Stimulated activated CD4-positive, alpha-beta T cell treated with anti-CD3 and anti-CD28 coated beads, TNF-alpha, amount 100 ng/mL, for 1 hour (primary cell): ENCODE measurements at places on chromosomes 3 and 15.
A peak's percentile ranks its signal among the peaks of the same experiment; 100 is the strongest.

DNA sequence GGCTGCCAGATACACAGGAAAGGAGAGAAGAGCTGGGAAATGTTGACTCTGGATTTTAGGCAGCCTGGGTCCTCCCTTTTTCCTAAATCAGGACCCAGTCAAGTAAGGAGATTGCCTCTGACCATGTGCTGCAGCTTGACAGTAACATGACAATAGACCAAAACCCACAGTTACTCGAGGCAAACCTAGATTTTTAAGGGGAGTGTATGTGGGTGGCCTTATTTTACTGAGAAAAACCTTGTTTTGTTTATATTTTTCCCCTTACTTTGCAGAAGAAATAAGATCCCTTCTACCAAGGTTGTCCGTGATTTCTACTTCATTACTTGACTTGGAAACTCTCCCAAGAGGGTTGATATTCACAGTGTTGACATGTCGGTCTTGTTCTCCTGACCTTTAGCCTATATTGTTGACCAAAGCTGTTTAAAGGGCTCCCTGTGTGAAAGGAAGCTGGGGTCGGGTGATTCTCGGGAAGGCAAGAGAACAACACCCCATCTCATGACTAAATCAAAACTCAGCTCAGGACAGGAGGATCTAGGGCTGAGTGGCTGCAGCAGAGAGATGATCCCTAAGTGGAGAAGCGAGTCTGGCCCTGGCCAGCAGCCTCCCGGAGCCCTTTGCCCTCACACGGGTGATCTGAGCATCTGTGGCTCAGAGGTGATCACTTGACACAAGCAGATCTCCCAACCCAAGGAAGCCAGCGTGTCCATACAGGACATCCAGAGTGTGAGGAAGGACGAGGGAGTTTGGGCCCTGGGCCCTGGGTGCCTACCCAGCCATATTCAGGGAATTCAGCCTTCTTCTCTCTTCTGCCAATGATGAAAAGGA lies 31.0 kb upstream of the SLCO2A1 start:
- DNase-seq: no peak

DNA sequence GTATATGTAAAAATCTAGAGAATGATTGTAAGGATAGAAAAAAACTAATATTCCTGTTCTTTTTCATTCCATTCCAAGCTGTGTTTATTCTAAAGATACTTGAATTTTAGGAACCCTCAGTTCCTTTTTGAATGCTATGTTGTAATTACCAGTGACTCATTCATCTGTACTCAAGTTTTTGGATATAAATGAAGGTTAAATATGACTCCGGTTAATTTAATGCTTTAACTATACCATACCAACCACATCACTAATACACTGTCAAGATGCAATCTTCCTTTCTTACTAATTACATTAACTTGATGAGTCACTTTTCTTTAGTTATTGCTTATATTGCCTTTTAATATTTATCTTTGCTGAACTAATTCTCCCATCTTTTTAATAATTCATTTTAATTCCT lies 68.8 kb upstream of the ZNF148 start:
- DNase-seq: no peak

DNA sequence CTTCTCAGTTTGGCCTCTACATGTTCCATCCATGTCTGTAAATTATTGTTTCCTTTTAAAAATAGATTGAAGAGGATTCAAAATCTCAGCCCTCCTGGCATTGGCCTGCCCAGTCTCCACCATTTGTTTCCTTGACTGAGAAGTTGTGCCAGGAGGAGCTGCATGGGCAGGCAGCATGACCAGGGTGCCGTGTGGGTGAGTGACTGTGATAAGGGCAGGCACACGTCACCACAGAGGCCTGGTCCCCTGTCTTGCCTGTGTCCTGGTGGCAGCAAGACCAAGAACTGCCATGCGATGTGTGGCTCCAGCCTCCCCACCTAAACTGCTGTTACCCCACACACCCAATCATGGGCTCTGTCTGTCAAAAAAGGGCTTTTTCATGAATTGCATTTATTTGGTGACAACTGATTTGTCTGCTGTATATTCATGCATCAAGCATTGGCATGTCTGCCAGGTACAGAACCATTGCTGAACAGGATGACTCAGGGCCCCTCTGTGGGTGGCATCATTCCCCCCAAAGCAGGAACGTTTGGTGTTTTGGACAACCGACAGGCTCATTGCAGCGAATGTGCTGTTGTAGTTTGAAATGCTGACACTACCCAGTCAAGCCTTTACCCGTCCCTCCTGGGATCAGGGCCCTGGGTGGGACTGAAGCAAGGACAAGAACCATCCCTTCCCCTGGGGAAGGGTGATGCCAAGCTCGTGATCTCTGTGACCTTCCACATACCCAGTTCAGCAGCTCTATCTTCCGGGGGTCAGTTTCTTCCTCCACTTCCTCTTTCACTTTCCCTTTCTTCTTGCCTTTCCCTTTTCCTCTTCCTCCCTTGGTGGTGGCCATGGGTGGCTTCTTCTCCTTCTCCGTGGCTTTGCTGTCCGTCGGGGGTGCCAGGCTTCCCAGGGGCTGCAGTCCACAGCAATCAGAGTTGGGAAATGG lies 51.6 kb downstream of the TRPM1 start:
- no peak for DNase-seq

DNA sequence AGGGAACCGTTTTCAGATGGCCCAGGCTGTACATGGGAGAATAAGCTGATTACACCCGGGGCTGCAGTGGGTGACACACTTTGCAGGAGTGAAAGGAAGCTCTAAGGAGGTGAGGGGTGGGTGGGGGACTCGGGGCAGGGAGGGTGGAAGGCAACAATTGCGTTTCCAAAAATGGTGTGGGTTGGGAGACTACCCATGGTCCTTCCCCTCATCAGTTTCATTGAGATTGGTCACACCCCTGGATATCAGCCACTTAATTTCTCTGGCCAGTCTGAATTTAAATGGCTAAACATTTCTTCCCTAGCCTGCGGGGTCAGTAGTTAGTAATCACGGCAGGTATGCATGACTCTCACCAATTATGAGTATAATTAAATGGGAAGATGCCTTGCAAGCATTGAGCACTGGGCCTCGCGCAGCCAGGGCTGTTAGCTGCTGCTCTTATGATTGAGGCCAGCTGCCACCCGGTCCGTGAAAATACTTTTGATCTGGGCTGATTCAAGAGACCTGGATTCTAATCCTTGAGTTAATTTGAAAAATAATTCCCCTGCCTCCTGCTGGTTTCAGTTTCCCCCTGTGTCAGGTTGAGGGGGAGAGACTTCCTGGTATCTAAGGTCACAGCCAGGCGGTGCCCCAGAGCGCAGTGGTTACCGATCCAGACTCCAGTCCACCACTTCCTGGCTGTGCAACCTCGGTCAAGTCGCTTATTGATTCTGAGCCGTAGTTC lies 23.3 kb downstream of the SLC6A6 start:
- DNase-seq: no peak

DNA sequence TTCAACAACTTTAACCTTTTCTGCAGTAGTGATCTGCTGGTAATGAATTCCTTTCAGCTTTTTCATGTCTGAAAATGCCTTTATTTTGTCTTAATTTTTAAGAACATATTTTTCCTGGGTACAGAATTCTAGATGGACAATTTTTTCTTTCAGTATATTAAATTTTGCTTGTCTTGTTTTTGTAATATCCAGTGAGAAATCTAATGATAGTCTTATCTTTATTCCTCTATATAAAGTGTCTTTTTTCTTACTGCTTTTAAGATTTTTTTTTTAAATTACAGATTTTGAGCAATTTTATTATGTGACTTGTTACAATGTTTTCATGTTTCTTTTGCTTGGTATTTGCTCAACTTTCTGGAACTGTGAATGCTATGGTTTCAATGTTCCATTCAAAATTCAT lies 38.1 kb downstream of the TCF12 start:
- no peak for DNase-seq

GRCh38 chr3:27993051-27993450 lies 248.4 kb upstream of the CMC1 start:
- no peak for DNase-seq

DNA sequence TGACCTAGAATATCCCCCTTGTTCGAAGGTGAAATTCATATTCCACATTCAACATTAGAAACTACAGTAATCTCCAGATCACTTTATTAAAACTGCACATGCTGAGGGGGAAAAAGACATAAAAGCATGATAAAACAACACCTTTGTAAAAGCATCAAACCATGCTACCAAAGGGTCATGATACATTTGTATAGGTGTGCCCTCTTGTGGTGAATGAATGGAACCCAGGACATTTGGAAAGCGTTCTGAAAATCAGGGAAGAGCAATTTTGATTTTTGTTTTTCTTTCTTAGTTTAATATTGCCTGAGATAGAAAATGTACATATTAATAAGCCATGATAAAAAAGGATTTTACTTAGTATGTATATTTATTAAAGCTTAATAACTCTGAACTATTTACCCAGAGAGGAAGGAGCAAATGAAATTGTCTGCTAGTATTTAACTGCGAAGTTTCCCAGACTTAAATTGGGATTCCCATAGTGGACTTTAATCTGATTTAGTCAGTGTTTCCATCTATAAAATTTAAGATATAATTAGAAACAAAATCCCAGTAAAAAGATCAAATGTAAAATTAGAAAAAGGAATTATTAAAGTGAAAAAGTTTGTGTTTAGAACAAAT lies 105.8 kb upstream of the ARL6 start:
- DNase-seq: no peak

GRCh38 chr15:68524753-68525584 lies 53.8 kb upstream of the CORO2B start:
- DNase-seq: no peak

DNA sequence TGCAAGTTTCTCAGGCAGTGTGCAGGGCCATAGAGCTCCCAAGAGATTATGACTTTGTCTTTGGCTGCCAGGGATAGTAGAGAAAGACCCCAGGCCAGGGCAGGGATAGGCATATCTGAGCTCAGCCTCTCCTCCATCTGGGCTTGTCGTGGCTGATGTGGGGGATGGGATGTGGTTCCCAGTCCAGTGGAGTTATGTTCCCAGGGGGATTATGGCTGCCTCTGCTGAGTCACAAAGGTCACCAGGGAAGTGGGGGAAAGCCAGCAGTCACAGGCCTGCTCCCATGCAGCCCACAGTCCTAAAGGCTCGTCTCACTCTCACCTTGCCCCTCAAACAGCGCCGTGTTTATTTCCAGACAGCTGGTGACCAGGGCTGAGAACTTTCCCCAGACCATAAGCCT lies 354.9 kb downstream of the SI start:
- DNase-seq: no peak

GRCh38 chr3:148084931-148085330 lies 612.8 kb upstream of the AGTR1 start:
- DNase-seq: no peak

DNA sequence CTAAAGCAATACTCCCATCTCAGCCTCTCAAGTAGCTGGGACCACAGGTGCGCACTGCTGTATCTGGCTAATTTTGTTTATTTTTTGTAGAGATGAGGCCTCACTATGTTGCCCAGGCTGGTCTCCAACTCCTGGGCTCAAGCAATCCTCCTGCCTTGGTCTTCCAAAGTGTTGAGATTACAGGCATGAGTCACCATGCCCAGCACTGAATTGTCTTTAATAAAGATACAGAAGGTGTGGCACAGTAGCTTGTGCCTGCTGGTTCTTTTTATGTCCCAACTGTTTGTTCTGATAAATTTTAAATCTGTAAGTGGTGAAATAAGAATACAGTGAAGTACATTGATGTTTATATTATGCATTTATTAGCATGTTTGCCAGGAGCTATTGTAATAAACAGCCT lies 20.6 kb upstream of the TRAK1 start:
- DNase-seq: no peak

DNA sequence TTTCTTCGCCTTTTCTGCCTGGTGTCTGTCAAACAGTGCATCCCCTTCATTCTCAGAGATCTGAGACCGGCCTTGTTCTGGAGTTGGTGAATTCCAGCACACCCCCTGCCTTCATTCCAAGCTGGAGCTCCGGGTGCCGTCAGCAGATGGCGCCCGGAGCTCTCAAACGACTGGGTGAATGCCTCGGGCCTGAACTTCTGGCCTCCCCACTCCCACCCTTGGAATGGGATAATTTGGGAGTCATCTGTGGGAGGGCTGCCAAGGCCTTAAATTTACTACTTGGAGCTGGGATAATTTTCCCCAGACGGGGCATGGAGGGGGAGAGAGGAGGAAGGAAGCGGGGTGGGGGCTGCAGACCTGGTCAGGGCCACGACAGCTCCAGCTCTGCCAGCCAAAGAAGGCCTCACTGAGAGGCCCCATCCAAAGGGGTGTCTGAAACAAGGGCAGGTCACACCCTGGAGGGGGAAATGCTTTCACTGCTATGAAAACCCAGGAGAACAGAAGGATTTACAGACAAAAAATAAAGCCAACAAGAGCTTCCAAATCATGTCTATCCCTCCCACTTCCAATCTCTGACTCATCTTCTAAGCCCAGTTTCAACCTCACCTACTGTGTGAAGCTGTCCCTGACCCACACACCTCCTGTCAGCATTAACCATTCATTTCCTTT lies 187.9 kb downstream of the OPA1 start:
- DNase-seq: no peak

DNA sequence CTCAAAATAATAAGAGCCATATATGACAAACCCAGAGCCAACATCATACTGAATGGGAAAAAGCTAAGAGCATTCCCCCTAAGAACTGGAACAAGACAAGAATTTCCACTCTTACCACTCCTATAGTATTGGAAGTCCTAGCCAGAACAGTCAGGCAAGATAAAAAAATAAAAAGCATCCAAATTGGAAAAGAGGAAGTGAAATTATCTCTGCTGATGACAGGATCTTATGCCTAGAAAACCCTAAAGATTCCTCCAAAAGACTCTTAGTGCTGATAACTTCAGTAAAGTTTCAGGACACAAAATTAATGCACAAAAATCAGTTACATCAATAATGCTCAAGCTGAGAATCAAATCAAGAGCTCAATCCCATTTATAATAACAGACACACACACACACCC lies 45.9 kb upstream of the SLC2A2 start:
- DNase-seq: no peak

DNA sequence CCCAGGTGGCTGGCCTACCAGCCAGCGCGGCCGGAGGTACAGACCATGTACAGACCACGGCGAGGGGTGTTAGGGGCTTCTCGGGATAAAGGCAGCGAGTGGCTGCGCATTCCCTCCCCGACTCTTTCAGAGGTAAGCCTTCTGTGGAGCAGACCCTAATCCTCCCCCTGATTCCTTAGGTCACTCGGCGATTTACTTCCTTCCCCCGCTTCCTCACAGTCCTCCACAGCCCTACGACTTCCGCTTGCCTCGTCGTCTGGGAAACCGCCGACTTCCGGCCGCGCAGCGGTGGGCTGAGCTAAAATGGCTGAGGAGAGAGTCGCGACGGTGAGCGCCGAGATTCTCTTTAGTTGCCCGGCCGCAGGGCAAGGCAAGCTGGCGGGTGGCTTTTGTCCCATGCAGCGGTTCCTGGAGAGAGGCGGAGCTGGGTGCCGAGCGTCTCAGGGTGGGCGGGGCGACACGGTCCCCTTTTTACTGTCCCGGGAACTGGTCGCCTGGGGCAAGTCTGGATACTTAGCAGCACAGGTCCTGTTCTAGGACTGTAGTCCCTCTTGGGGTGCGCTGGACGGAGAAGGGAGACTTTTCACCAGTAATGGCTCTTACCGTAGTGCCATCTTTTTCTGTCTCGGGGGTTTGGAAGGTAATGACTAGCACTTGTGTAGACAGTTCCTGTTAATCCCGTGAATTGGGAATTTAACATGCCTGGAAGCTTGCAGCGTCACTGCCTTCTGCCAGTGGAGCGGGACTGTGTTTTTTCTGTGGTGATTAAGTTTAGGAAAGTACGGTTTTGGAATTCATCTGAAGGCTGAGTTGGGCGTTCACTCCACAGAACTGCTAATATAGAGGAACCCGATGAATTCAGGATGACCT lies at the start of the genes BBS4 and HIGD2B:
Gene BBS4 (plus strand): TSS at position 283 of the 870 bp plus-strand sequence. CDS start 21 bp downstream, at position 304.
Gene HIGD2B (minus strand): TSS at position 258 of the 870 bp plus-strand sequence. CDS start 9,808 bp downstream, outside the sequence.
- DNase-seq: peak; percentile 68
